ENCODE measurements at places on chromosomes 5 and 9.

GRCh38 chr9:108138516-108138915, 648.9 kb upstream of the KLF4 start:
- DNase-seq: no peak

DNA sequence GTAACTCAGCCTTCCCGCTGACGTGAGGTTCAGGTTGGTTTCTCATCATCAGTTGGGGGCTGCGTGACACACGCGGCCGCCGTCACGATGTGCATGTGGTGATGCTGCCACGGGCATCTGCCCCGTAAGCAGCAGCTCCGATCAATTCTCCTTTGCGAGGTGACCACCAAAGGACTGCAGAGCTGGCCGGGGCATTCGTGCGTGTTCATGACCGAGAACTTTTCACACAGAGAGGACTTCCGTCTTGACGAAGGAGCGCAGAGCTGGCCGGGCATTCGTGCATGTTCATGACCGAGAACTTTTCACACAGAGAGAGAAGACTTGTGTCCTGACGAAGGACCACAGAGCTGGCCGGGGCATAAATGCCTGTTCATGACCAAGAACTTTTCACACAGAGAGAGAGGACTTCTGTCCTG, 3.8 kb upstream of the LCN1 start:
- no peak for DNase-seq

GRCh38 chr5:78578015-78578414, 70.6 kb downstream of the LHFPL2 start:
- no peak for DNase-seq

DNA sequence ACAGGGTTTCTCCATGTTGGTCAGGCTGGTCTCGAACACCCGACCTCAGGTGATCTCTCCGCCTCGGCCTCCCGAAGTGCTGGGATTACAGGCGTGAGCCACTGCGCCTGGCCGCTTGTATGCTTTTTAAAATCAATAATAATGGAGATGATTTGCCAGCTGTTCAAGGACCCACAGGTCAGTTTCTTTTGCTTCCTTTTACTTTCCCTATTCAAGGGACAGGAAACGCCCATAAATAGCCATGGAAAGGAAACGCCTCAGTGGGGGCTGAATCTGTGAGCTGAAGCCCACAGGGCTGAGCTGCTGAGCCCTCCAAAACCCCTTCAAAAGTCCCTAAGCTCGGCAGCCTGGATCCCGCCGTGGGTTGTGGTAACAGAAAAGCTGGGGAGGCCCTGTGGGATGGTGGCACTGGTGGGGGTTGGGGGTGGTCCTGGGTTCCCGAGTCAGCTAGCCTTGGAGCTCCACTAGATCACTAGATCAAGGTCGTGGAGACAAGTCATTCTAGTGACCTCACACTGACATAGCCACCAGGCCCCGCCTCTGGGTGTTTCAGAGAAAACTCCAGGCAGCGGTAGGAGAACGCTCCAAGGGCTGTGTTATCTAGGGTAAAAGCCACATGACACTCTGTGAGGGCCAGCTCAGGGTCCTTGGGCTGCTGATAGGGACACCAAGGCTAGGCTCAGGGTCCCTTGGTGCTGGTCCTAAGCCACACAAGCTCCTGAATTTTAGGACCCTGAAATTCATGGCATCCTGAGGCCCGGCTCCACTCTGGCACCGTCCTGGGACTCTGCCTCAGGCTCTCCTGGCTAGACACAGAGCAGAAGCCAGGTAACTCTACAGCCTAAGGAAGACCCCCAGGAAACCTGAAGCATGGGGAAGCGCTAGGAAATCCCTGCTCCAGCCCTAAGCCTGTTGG, 18.0 kb upstream of the DUSP1 start:
- no peak for DNase-seq

DNA sequence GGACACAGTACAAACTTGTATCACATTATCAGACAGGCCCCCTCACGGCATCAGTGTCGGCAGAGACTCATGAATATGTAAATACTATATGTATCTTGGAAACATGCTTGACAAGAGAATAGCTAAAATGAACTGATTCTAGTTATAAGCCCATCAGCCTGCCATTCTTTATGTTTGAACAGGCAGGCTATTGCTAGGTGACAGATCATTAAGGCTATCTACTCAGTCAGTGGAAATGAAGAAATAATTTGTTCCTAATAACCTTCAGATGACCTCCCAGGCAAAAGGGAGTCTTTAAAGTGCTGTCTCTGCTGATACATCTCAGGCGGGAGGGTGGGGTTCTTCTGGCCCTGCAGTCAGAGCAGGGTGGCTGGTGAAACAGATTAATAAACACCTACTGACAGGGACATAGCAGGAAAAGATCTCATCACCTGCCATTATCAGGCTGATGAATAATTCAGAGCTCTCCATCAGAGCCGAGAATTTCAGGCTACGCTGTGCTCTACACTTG, 394.2 kb downstream of the RASEF start:
- no peak for DNase-seq

- DNase-seq: no peak
These were observed 234.2 kb downstream of the MCTP1 start for GRCh38 chr5:95050708-95051107.

DNA sequence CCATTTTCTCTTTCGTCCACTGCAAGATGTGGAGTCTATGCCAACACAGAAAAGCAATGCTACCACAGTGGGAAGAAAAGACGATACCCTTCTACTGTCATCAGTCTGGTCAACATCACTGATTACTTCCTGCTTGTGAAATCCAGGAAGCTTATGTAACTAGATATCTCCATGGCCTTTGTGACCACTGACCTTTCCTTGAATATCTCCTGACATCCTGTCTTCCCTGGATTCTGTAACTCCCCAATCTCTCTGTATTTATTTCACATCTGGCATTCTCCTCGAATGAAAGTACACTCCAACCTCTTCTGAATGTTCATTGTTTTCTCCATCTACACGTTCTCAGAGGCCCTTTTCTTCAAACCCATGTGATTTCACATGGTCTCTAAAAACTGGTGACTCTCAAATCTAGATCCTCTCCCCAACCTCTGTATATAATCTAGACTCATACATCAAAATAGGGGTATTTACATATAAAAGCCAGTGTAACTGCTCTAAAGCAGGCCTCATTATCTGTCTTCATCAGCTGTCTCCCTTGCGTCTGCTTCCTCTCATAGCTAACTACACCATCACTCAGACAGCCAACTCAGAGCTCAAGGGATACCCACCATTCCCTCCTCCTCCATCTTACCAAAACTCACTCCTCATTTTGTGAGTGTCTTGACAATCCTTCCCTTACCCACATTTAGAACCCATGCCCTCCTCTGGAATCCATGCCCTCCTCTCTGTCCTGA, 156.8 kb downstream of the SEMA5A start:
- no peak for DNase-seq

DNA sequence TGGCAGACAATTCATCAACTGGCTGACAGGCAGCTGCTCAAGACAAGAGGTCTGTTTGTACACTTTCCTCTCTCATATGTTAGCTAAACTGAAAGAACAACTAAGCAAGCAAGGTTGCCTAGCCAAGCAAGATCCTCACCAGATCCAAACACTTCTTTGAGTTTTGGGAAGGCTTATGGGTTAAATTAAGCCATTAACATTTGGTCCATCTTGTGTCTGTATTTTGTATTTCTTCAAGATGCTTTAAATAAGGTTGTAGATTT, 170.4 kb upstream of the RAI14 start:
- DNase-seq: no peak

DNA sequence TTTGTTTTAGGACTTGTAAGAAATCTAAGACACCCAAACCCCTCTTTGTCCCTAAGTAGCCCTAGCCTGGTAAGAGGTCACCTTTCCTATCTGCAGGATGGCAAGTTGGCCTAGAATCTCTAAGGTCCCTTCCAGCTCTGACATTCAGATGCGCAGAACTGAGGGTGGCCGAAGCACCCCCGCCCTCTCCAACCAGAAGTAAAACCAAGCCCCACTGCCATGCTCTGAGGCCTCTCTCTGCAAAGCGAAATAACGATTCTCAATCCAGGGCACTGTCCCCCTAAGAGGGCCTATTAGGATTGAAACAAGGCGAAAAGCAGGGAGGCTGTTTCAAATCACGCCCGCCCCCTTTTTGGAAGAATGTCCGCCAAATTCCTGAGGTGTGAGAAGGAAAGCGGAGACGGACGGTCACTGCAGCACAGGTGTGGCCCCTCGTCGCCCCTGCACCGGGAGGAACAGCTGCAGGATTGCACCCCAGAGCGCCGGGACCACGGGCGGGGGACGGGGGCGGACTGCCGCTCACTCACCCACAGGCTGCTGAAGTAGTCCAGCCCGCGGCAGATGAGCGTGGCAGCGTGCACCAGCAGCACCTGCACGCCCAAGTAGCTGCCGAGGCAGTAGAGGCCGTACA, 824 bp downstream of the TMEM245 start:
- DNase-seq: no peak

DNA sequence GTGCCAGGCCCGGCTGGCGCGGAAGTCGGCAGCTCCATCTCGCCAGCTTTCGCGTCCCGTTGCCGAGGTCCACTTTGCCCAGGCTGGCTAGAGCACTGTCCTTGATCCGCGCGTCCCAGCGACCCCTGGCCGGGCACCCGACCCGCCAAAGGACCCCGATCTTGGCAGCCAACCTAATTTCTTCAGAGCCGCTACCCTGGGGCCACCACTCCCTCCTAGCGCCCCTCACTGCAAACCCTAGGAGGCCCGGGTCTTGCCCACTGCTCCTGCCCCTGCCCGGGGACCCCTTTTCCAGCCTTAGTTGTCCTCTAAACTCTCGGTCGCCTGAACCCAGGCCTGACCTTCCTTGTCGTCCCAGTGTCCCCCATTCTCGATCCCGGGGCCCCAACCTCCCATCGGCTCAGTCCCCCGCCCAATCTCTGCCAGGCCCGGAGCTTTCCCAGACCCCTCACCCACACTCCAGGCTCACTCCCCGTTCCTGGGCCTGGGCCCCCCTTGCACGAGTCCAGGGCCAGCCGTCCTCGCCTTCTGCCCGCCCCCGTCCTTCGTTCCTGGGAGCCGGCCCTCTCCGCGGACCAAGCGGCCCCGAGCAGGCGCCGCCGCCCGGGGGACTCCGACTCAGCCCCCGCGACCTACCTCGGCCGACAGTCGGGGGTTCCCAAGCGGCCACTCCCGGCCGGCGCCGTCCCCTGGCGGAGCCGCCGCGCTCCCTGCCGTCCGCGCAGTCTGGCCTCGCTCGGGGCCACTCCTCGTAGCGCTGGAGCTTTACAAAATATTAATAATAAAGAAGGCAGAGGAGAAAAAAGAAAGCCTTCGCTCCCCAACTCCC, 701 bp upstream of the LMX1B start:
- no peak for DNase-seq

- DNase-seq: no peak
These were observed 14.0 kb downstream of the FBXW2 start for GRCh38 chr9:120779227-120779626.

- DNase-seq: no peak
These were observed 73.1 kb downstream of the DIRAS2 start for GRCh38 chr9:90569511-90569910.

- DNase-seq: no peak
These were observed 280.7 kb downstream of the PRELID2 start for GRCh38 chr5:145554399-145554798.

GRCh38 chr5:180302256-180302655, 10.4 kb upstream of the MAPK9 start:
- no peak for DNase-seq

- DNase-seq: no peak
These were observed 41.3 kb downstream of the CAVIN4 start for GRCh38 chr9:100619194-100619593.

DNA sequence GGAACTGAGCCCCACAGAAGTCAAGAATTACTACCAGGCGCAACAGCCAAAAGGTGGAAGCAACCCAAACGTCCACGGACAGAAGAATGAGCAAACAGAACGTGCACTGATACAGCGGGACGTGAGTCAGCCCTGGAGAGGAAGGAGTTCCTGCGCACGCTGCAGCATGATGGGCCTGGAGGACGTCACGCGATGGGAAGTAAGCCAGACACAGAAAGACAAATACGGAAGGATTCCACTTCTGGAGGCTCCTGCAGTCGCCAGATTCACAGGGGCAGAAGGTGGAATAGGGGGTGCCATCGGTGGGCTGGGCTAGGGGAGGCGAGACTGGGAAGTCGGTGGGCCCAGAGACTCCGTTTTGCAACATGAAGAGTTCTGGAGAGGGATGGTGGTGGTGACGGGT, 80.3 kb upstream of the PHYKPL start:
- no peak for DNase-seq

DNA sequence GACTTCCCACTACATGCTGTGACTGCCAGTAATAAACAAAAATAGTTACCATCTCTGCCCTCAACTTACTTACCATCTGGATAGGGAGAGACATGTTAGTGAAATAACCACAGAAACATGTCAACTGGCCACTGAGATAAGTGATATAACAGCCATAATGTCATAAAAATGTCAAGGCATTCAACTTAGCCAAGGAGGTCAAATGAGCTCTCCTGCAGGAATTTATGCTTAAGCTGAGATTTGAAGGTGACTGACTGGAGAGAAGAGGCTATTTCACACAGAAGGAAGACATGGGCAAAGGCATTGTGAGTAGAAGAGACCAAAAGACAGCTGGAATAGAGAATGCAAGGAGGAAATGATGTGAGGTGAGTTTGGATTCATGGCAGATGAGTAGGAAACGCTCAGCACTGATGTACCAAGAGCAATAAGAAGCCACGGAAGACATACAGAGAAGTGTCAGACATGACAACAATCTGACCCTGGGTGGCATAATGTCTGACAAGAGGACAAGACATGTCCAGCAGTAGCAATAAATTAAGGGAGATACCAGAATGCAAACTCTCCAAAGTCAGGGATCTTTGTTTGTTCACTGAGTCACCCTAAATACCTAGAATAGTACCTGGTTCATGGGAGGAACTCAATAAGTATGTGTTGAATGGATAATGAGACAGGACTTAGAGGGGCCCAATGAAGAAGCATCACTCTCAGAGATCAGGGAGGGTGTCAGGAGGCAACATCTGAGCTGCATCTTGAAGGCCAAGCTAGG, 318.8 kb downstream of the ACTL7B start:
- DNase-seq: no peak

DNA sequence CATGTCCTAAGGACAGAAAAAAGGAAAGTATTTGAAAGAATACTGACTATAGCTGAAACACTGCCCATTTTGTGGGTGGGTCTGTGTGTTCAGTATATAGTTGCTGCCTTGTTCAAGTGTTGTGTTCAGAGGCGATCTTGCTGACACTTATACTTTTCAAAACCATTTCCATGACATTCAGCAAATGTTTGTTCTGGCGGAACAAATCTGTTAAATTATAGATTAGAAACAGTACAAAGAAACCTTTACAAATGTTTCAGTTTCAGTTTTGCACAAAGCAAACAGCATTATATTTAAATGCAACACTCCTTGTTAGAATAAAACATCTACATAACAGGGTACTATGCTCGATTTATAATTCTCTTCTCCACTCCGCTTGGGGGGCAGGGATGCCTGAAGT, 2276.3 kb downstream of the MAT2B start:
- DNase-seq: no peak

- DNase-seq: no peak
These were observed 286.3 kb downstream of the CDH18 start for GRCh38 chr5:19701731-19702130.

DNA sequence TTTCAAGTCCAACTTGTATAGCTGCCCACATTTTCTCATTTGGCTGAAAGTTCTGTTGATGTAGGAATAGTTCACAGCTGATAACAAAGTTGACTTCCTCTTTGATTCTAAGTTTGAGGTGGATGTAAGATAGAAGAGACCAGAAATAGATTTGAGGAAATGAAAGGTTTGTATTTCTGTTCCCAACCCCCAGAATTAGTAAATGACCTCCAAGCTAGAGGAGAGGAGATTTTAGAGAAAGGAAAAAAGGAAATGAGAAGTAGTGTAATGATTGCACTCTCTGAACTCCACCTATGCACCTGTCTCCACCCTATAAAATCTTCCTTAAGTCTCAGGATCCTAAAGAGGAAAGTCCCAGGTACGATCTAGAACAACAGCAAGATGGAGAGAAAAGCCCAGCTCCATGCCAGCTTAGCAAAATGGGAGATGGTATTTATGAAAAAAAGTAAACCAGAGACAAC, 130.4 kb upstream of the POC5 start:
- DNase-seq: no peak

Data from head of caudate nucleus (tissue), 42 donors.